H1 (cell line): ENCODE measurements at places on chromosomes 6 and 20. TPM values are rescaled to one million over a fixed set of nuclear protein-coding genes. Genes with fewer than 3 reads are reported as not detected.

SLC22A1 gene
- 0.45 and 0.98 TPM in 2 replicates for total RNA-seq

ABCF1 gene
- 119 and 123 TPM in 2 replicates for total RNA-seq

RIMS4 gene
- 44.2 and 49.8 TPM in 2 replicates for total RNA-seq

CCM2L gene
- total RNA-seq = 5.5 and 6.0 TPM in 2 replicates

HSD17B8 gene
- 3.3 and 3.6 TPM in 2 replicates for total RNA-seq

PAK1IP1 gene
- total RNA-seq = 43.6 and 46.4 TPM in 2 replicates

TOX2 gene
- 3.4 TPM in 2 replicates for total RNA-seq

CDC40 gene
- total RNA-seq = 25.8 and 27.2 TPM in 2 replicates

MICB gene
- 15.4 and 16.2 TPM in 2 replicates for total RNA-seq

GRCh38 chr6:22929311-22929985 is 360.1 kb downstream of the HDGFL1 start:
- no peak overlapping the region for H3K4me3 ChIP-seq
- no peaks in the 10 kb centered on the region for H3K36me3 ChIP-seq
- no peak for DNase-seq
- no peak overlapping the region for H3K27ac ChIP-seq
- no peaks in the 10 kb centered on the region for H3K27me3 ChIP-seq

DNA sequence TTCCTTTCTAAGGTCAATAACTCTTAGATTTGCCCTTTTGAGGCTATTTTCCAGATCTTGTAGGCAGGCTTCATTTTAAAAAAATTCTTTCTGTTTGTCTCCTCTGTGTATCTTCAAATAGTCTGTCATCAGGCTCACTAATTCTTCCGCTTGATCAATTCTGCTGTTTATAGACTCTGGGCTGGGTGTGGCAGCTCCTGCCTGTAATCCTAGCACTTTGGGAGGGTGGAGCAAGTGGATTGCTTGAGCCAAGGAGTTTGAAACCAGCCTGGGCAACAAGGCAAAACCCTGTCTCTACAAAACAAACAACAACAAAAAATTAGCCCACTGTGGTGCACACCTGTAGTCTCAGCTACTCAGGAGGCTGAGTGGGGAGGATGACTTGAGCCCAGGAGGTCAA is 40.0 kb upstream of the SCP2D1 start:
- no peak for DNase-seq
- H3K27ac ChIP-seq = no peak overlapping the region
- no peaks in the 10 kb centered on the region for H3K36me3 ChIP-seq
- H3K27me3 ChIP-seq = no peaks in the 10 kb centered on the region
- H3K4me3 ChIP-seq = no peak overlapping the region

GRCh38 chr6:22880686-22881433 is 311.5 kb downstream of the HDGFL1 start:
- no peaks in the 10 kb centered on the region for H3K36me3 ChIP-seq
- H3K4me1 ChIP-seq = no peaks in the 10 kb centered on the region
- H3K27ac ChIP-seq = no peak overlapping the region
- no peak overlapping the region for H3K4me3 ChIP-seq
- DNase-seq = no peak
- no peaks in the 10 kb centered on the region for H3K27me3 ChIP-seq

DNA sequence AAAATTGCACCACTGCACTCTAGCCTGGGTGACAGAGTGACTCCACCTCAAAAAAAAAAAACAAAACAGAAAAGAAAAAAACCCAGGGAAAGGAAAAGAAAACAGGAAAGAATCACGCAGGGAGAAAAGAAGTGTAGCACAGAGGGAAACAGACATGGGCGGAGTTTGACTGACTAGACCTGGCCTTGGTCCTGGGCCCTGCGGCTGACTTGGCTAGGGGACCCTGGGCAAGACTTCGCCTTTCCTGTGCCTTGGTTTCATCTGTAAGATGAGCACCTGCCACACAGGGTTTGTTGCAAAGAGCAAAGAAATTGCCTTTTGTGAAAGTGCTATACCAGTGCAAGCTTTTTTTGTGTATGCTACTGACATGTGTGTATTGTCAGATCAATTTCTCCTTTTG is 71.3 kb upstream of the KCNG1 start:
- no peaks in the 10 kb centered on the region for H3K27me3 ChIP-seq

GRCh38 chr6:5855787-5856470 is 150.8 kb downstream of the NRN1 start:
- H3K4me3 ChIP-seq = no peak overlapping the region
- no peaks in the 10 kb centered on the region for H3K36me3 ChIP-seq
- no peak overlapping the region for H3K27ac ChIP-seq
- no peaks in the 10 kb centered on the region for H3K4me1 ChIP-seq
- DNase-seq = no peak

DNA sequence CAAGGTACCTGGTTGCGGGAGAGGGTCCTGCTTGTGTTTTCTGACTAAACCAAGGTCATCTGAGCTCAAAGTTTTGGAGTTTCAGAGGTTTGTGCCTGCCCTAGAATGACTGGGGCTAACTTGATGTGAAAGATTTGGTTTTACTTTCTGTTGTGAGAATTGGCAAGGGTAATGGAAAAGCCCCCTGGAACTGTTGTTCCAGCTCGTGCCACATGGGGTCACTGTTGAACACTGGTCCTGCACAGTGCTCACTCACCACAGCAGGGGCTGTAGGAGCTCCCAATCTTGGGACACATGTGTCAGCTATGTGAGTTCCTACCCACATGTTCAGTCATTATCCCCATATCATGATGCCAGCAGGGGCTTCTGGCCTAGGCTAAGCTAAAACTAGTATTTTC is 6.5 kb downstream of the TGM6 start:
- no peaks in the 10 kb centered on the region for H3K36me3 ChIP-seq
- H3K4me1 ChIP-seq = no peaks in the 10 kb centered on the region
- no peak overlapping the region for H3K4me3 ChIP-seq

- H3K4me1 ChIP-seq = no peaks in the 10 kb centered on the region
- no peak overlapping the region for H3K27ac ChIP-seq
- H3K36me3 ChIP-seq = no peaks in the 10 kb centered on the region
Observed at GRCh38 chr20:37137547-37137946, 41.6 kb upstream of the RPN2 start.

GRCh38 chr20:9161311-9161710 is 92.4 kb downstream of the PLCB4 start:
- H3K4me3 ChIP-seq = no peak overlapping the region
- H3K27me3 ChIP-seq = no peaks in the 10 kb centered on the region
- H3K36me3 ChIP-seq = no peaks in the 10 kb centered on the region
- no peak for DNase-seq

- H3K27ac ChIP-seq = no peak overlapping the region
- no peak for DNase-seq
- peaks cover 4% of the 10 kb centered on the region for H3K4me1 ChIP-seq
- no peaks in the 10 kb centered on the region for H3K27me3 ChIP-seq
Observed at GRCh38 chr20:11266571-11266970, 592.8 kb upstream of the JAG1 start.

DNA sequence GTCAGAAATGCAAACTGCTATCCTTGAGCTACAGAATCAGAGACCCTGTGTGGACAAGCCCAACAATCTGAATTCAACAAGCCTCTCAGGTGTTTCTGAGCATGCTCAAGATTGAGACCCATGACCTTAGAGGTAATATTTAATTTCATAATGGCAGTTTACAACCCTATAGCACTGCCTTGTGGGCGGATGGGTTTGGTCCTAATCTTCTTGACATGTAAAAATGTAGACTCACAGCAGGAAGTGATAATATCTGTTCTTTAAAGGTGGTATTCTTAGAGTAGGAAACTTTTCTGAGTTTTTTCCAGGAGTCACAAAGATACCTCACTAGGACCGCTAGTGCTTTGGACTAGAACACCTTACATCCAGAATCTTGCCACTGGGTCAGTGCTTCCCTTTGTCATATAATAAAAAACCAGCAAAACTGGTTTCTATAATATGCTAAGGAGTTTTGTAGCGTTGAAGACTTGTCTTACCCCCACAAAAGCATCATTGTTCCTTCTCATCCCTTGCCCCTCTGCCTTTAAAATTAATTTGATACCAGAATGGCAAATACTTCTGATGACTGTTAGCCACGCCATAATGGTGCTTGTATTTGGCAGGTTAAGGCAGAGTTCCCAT is 52.6 kb downstream of the E2F3 start:
- no peak overlapping the region for H3K4me3 ChIP-seq
- no peak overlapping the region for H3K27ac ChIP-seq
- DNase-seq = no peak
- no peaks in the 10 kb centered on the region for H3K27me3 ChIP-seq

- peaks cover 21% of the 10 kb centered on the region for H3K36me3 ChIP-seq
- H3K27ac ChIP-seq = peak overlapping the region; percentile 71; the same call in 1 of the 2 replicates
- H3K27me3 ChIP-seq = no peaks in the 10 kb centered on the region
- peak overlapping the region; percentile 38 for H3K4me3 ChIP-seq
Observed at GRCh38 chr20:63941282-63942081, 14.7 kb downstream of the UCKL1 start.

- H3K4me1 ChIP-seq = no peaks in the 10 kb centered on the region
- H3K36me3 ChIP-seq = no peaks in the 10 kb centered on the region
- no peaks in the 10 kb centered on the region for H3K27me3 ChIP-seq
- no peak for DNase-seq
- H3K4me3 ChIP-seq = no peak overlapping the region
Observed at GRCh38 chr6:163369141-163369540, 45.4 kb upstream of the QKI start.

DNA sequence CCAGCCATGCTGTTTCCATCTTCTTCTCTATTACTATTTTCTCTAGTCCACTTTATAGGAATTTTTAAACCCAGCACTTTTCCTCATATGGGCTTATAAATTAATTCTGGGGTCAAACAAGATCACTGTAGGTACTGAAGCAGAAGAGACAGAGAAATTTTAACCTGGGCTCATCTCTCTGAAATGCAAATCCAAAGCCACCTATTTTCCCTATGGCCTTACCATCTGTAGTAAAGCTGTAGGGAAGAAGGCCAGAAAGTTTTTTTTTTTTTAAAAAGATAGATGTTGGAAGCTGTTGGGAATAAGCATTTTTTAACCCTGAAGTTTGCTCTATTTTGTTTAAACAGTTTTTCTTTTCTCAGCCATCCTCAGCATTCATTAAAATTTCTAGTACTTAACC is 367.4 kb downstream of the CD109 start:
- H3K36me3 ChIP-seq = no peaks in the 10 kb centered on the region
- H3K4me1 ChIP-seq = no peaks in the 10 kb centered on the region
- DNase-seq = no peak
- H3K27ac ChIP-seq = no peak overlapping the region
- H3K4me3 ChIP-seq = no peak overlapping the region

DNA sequence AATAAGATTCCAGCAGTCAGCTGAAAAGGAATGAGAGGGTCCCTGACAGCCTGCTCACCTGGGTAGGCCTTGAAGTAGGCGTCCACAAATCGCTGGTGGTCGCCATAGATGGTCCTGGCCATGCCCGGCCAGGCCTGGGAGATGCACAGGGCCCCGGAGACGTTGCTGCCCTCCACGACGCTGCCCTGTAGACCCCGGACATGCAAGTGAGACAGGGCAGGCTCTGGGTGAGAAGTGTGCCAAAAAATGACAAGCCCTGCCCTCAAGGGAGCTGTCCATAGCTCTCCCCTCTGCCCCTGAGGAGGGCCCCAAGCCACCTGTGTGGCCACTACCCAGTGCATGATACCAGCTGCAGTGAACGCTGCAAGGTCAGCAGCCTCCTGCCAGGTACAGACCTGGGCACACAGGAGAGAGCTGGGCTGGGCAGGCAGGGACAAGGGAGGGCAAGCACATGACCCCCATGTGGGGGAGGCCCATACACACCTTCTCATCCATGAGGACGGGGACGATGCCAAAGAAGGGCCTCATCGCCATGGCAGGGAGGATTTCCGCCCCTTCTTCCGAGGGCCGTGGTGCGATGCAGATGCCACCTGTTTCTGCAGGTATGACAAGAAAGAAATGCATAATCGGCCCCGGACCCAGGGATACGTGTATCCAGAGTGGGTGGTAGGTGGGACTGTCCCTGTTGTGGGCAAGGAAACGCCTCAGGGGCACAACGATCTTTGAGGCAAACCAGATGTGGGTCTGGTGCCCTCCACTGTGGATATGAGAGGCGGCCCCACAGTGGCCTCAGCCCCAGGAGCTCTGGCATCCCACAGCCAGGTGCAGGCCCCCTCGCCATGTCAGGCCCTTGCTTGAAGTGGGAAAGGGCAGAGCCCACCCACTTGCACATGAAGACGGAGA is 21.2 kb upstream of the APMAP start:
- no peaks in the 10 kb centered on the region for H3K27me3 ChIP-seq
- H3K27ac ChIP-seq = no peak overlapping the region
- no peak overlapping the region for H3K4me3 ChIP-seq
- DNase-seq = no peak
- no peaks in the 10 kb centered on the region for H3K36me3 ChIP-seq

DNA sequence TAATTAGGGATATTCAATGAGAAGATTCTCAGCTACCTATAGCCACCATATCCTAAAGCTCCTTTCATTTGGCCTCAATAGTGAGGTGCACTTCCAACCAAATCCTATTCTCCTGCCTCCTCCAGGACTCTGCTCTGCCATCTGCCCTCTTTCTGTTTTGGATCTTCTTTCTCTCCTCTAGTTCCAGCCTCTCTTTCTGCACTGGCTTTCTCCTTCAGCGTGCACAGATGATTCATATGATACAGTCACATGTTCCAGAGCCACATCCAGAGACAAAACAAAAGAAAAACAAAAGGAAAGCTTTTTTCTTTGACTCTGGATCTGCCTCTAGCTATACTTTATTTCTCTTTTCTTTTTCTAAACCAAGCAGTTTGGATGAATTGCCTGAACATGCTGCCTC is 531.9 kb upstream of the MAN1A1 start:
- no peak for DNase-seq
- H3K36me3 ChIP-seq = no peaks in the 10 kb centered on the region
- no peak overlapping the region for H3K4me3 ChIP-seq
- H3K27ac ChIP-seq = no peak overlapping the region

- no peaks in the 10 kb centered on the region for H3K36me3 ChIP-seq
- H3K27ac ChIP-seq = no peak overlapping the region
- no peak overlapping the region for H3K4me3 ChIP-seq
- peaks cover 28% of the 10 kb centered on the region for H3K27me3 ChIP-seq
- H3K4me1 ChIP-seq = no peaks in the 10 kb centered on the region
Observed at GRCh38 chr6:166252601-166253000, 55.6 kb downstream of the PRR18 start.

DNA sequence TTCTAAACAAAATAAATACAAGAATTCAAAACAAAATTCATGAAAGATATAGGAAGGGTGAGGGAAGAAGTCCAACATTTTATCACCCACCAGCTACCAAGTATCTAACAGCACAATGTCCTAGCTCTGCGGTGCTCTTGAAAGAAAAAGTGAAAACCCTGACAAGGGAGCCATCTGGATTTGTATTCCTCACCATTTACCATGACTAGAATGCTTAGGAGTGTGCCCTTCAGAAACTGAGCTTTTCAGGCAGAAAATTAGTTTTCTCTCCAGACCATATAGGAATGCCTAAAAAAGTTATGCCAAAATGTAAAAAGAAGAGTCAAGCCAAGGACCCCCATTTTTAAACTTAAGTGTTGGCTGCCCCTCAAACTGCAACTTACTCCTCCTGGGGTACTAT is 4.5 kb downstream of the SNX5 start:
- no peaks in the 10 kb centered on the region for H3K27me3 ChIP-seq
- H3K4me3 ChIP-seq = peak overlapping the region; percentile 94
- no peak for DNase-seq

DNA sequence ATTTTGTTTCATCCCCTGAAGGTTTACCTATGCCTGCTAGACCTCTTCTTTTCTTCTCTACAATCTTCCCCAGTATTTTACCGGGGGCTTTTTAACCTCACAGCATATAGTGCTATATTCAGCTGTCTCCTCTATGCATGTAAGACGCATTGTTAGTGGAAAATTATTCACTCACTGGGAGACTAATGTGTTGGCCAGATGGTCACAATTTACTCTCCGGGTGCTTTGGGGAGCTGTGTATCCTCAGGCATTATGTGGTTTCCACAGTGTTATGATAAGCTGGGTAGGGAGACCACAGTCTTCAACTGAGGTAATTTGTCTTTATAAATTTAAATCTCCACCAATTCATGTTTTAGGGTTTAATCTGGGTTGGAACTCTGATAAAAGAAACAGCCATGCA is 553.8 kb upstream of the PTCHD4 start:
- H3K36me3 ChIP-seq = no peaks in the 10 kb centered on the region
- H3K27ac ChIP-seq = no peak overlapping the region
- no peak overlapping the region for H3K4me3 ChIP-seq
